Keratinocyte (primary cell): ENCODE measurements at places on chromosomes 5 and 9. TPM values are rescaled to one million over a fixed set of nuclear protein-coding genes. Genes with fewer than 3 reads are reported as not detected.

- DNase-seq: no peak
Observed at GRCh38 chr5:77869116-77869798, 93.1 kb upstream of the TBCA start.

DNA sequence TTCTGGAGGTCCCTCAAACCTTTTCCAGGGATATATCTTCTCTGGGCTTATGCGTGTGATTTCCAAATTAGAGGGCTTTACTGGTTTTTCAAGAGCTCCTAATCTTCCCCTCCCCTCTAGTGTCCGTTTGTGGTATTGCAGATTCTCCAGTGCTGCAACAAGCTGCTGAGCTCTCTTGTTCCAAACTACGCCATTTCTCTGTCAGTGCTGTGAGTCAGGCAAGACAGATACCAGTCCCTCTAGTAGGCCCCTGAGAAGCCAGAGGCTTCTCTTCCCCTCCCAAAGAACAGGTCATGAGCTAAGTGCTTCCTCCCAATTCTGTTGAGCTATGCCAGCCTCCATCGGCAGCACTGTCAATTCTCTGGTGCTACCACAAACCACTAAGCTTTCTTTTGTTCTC lies 149.5 kb downstream of the FANCC start:
- peak; percentile 76 for DNase-seq

DNA sequence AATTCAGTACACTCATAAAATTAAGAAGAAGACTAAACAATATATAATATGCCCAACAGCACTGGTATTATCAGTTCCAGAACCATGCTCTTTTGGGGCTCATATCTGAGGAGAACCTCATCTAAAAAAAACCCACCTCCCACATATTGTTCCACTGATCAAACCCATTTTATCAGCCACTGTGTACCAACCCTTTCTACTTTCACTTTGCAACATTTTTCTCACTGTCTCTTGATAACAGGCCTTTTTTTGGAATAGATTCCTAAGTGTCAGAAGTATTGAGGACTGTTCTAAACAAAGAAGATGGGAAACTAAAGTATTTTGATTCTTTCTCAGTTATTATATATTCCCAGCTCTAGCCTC lies 173.2 kb downstream of the GABRB2 start:
- DNase-seq: no peak

DNA sequence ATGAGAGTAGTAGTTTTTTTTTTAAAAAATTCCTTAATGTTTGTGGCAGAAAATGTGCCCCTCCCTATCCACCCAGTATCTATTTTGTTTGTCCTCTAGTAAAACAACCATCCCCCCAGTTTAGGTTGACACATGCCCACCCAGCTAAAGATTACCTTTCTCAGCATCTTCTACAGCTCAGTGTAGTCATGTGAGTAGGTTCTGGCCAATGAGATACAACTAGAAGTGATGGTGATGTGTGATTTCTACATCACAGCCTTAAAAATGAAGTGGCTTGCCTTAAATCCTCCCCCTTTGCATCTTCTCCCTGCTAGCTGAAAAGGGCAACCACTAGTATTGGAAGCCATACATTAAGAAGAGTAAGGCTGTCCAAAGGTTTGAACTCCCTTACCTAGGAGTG lies 14.9 kb downstream of the CHD1 start:
- DNase-seq: no peak

GRCh38 chr9:128846680-128847030 lies 17.1 kb upstream of the SPOUT1 start:
- no peak for DNase-seq

- DNase-seq: no peak
Observed at GRCh38 chr5:35470866-35471265, 146.8 kb upstream of the SPEF2 start.

DNA sequence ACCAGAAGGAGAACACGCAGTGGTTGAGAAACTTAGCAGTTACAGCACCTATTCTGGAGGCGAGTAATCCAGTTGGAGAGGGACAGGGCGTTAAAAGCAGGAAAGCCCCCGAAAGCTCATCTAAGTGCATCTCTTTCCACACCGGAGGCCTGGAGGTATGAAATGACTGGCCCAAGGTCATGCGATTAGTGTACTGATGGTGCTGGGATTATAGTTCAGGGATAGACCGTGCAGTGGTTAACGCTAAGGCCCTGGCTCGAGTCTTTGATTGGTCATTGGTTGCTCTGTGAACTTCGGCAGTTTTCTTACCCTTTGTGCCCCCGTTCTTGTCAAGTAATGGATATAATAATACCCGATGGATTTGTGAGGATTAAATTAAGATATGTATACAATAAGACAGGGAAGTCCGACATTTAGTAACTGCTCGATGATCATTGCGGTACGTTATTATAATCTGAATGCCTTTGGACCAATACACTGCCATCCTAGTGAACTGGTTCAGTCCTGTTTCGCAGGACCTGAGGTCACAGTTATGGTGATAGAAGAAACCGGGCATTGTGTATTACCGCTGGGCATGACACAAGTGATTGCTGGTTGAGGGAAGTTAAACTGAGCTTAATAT lies 960 bp downstream of the CANX start:
- no peak for DNase-seq

- no peak for DNase-seq
Observed at GRCh38 chr9:107730666-107731065, 241.1 kb upstream of the KLF4 start.

ZFP37 gene
- polyA plus RNA-seq: 0.24 to 0.72 TPM (median 0.41 TPM) in 3 replicates

PCDHGA2 gene
- polyA plus RNA-seq: 0.14 to 0.37 TPM (median 0.35 TPM) in 3 replicates

HABP4 gene
- 4.5 to 7.7 TPM (median 6.8 TPM) in 3 replicates for polyA plus RNA-seq

KCNIP1 gene
- polyA plus RNA-seq: not detected in 3 replicates

GRIA1 gene
- not detected in 3 replicates for polyA plus RNA-seq
